PC-3 (cell line): ENCODE measurements at places on chromosomes 4 and X.

GRCh38 chrX:69236641-69237040 lies 71.4 kb upstream of the PJA1 start:
- no peak for DNase-seq

DNA sequence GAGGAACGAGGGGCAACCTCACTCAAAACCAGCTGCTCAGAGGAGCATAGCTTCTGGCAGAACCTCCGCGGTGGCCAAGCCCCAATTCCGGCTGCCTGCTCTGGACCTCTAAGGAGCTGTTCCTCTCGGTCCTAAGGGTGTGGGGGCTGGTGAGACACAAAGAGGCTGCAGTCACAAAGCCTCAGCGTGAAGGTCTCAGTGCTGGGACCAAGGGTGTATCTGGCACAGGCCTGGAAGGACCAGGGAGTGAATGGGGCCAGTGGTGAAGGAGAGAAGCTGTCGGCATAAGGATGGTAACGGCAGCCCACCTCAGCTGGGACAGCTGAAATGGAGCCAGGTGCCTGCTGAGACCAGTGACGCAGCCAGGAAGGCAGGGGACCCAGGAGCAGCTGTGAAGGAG lies 5.3 kb downstream of the PDE6B start:
- no peak for DNase-seq

GRCh38 chrX:134741746-134742145 lies 83.5 kb upstream of the PLAC1 start:
- no peak for DNase-seq

- peak; percentile 29 for DNase-seq
Measured at GRCh38 chr4:62324215-62324614, 1124.1 kb downstream of the ADGRL3 start.

DNA sequence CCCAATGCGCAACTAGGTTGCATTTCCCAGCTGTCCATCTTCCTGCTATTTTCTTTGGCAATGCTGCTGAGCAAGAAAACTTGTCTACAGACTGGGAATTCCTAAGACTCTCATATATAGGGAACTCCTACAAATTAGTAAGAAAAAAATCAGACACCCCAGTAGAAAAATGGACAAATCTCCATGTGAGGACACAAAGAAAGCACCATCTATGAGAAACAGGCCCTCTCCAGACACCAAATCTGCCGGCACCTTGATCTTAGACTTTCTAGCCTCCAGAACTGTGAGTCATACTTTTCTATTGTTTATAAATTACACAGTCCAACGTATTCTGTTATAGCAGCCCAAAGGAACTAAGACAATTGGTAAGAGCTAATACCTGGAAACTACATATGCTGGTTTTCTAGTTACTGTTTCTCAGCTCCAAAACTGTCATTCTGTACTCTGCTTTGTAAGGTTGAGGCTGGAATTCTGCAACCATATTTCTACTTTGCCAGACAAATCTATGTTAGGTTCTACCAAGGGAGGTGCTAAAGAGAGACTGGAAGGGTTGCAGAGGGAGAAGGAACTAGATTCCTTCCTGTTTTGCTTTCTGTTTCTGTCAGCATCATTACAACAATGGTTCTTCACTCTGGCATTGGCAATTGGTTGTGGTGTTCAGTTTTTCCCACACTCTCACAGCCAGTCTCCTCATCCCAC lies 35.7 kb upstream of the FAM241A start:
- DNase-seq = peak; percentile 6

DNA sequence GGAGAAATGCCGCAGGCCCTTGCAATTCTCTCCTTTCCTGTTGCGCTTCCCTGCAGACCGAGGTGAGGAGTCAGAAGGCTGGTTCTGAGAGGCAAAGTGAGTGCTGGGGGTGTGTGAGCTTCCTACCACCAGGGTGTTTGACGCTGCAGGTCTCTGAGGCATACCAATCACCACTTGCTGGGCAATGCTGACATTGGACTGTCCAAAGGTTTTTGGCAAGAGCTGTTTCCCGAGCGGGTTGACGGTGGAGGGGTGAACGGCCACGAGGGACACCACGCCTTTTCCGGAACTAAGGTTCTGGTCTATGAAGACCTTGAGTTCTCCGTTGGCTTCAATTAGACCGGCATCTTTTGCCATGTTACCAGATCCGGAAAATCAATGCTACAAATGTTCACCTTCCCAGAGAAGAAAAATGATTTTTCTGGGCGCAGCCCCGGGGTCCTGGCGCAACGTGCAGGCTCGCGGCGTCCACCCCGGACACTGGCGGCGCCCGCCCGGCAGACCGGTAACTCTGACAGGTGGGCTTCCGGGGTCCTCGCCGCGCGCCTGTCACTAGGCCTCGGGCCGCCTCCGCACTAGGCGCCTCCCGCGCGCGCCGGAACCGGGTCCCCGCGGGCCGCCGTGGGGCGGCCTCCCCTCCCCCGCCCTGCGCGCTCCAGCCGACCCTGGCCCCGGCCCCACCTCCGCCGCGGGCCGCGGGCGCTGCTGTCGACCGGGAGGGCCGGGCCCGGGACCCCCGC lies 44.9 kb upstream of the FAM47C start:
- DNase-seq = no peak

DNA sequence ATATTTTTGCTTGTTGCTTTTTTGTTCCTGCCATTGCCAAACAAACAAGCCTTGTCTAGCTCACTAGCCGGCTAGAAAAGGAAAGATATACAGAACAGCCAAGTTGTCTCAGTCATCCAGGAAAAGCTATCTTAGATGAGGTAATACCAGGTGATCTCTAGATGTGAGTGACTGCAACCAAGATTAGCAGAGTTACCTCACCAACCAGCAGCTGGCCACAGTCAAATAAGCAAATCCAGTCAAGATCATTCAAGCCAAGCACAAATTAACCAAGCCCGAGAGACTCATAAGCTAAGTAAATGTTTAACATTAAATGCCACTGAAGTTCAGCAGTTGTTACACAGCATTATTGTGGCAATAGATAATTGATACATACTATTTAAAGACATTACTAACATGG lies 108.6 kb downstream of the CENPC start:
- no peak for DNase-seq

GRCh38 chr4:83852085-83852451 lies 316.2 kb downstream of the GPAT3 start:
- DNase-seq = peak; percentile 65

GRCh38 chrX:11580789-11581188 lies 84.9 kb downstream of the ARHGAP6 start:
- no peak for DNase-seq

- no peak for DNase-seq
Measured at GRCh38 chr4:13659341-13660070, 32.0 kb upstream of the BOD1L1 start.

- no peak for DNase-seq
Measured at GRCh38 chr4:90543419-90544170, 416.4 kb downstream of the CCSER1 start.

GRCh38 chr4:171929907-171930306 lies 116.7 kb downstream of the GALNTL6 start:
- no peak for DNase-seq

DNA sequence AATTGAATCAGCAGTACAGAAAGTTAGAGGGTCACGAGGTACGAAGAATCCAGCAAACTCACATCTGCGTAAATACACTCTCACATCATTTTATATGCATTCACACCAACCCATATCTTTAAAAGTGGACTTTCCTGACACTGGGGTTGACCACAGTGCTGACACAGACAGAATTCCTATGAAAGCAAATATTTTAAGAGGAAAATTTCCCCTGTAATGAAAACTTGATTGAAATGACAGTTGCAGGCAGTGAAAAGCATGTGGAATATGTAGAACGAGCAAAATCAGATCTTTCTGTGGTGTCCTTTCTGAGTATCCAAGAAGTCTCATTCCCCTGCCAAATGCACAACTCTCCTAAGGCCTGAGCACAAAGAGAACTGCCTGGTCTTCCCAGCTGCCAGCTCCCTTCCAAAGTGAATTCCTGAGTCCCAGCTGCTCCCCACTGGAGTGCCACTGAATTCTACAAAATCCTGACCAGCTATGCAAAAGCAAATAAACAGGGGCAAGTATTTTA lies 50.5 kb upstream of the FAM9C start:
- no peak for DNase-seq

DNA sequence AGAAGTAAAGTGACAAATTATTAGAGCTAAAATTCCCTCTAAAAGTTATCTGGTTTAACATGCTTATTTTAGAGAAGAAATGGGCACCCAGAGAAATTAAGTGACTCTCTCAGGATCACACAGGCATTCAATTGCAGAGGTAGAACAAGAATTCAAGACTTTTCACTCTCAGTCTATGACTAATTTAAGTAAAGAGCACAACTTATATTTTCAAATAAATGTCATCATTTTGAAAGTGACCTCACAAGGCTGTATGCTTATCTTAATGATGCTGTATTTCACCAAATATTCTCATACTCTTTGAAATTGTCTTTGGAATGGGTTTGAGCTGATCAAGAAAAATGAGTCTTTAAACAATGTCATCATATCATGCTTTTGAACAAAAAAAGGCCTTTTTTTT lies 15.3 kb downstream of the GPR174 start:
- DNase-seq = no peak

DNA sequence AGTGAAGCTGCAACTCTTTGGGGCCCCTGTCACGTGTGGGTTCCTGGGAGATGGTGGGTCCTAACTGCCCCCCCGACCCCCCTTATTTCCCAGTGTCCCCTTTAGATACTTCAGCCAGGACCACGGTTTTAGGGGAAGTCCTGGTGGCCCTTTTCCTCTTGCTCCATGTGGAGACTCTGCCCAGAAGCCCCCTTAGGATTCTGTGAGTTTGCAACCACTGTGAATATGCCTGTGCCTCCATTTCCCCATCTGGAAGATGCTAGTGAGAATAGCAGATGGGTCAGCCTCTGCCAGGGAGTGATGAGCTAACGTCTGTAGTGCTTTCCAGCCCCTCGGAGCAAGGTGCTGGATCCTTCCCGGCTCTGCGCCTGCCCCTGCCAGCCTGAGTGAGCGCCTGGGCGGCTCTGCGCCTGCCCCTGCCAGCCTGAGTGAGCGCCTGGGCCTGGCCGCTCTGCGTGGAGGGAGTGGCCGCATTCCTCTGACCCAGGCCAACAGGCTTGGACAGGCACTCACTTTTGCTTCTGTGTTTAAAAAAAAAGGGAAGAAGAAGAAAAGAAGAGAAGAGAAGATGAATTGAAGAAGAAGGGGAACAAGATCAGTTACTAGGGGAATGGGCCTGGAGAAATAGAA lies 6.7 kb upstream of the CITED1 start:
- DNase-seq = no peak

- DNase-seq = no peak
Measured at GRCh38 chr4:15888515-15888914, 50.0 kb downstream of the FGFBP1 start.

DNA sequence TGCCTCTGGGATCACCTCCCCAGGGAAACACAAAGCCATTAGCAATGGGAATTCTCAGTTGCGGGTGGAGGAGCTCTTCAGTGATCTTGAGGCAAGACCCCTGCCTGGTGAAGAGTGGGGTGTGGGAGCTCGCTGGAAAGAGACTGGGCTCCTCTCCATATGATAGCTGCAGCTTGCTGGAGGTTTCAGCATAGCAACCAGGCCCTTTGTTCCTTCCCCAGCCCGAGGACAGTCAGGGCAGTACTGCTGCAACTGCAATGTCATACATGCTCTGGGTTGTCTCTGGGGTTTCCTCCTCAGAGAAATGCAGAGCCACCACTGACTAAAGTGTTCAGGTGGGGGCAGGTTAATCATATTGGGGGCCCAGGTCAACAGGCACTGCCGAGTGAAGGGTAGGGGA lies 81.3 kb downstream of the ARHGAP24 start:
- no peak for DNase-seq

DNA sequence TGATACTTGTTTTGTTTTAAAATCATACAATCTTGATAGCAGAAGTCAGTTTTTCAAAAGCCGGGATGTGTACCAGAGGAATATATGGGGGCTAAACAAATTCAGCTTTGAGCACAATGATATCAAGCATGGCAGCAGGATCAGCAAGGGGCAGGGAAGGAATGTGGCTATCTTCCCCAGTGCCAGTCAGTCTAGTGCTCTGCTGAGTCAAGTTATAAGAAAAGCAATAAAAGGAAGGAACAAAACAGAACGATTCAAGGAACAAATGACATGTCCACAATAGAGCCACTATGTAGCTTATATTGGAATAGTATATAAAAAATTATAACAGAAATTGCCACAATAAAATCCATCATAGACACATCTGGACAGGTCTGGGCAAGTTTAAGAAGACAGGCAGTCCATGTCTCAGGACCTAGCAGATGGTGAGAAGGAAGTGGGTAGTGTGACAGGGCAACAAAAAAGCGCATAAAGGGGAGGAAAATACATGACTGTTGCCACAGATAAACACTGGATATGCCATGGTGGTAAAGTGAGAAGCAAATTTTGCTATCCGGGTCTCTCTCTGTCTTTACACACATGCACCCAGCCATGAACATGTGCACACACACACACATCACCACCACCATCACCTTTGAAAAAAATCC lies 518.2 kb upstream of the HTR2C start:
- no peak for DNase-seq

DNA sequence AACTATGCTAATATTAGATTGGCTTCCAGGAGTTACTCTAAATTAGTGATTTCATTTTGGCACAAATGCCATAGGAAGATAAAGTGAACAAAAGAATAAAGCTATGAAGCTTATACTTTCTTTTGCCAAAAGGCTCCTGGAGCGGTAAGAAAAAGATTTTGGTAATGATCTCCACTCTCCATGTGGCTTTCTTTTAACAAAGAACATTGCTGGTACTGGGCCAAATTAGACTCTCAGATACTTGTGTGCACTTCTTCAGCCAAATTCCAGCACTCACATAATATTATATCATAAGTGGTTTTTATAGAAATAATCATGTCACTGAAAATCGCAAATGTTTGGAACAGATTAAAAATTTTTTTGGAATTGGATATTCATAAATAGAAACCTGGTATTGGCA lies 142.4 kb upstream of the FGF13 start:
- no peak for DNase-seq

DNA sequence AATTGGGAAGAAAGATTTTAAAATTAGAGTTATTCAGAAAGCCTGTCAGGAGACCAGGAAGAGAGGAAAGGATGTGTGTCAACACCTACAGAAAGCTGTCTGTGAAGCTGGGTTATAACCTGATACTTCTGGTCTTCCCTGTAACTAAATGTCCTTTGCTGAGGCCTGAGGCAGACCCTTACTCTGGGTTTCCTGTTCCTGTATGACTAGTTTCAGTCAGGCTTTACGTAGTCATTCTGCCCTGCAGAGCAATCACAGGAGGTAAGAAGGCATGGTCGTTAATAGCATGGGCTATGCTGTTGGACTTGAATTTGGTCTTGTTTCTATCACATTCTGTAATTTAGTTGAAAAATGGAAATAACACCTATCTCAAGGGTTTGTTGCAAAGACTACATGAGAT lies 110.5 kb upstream of the IGFBP7 start:
- peak; percentile 12 for DNase-seq

GRCh38 chr4:148618856-148619255 lies 176.6 kb upstream of the NR3C2 start:
- DNase-seq = peak; percentile 41
